CD4-positive, alpha-beta T cell treated with Interleukin-21 for 1 hour (primary cell): ENCODE measurements at places on chromosomes 1 and 21.

DNA sequence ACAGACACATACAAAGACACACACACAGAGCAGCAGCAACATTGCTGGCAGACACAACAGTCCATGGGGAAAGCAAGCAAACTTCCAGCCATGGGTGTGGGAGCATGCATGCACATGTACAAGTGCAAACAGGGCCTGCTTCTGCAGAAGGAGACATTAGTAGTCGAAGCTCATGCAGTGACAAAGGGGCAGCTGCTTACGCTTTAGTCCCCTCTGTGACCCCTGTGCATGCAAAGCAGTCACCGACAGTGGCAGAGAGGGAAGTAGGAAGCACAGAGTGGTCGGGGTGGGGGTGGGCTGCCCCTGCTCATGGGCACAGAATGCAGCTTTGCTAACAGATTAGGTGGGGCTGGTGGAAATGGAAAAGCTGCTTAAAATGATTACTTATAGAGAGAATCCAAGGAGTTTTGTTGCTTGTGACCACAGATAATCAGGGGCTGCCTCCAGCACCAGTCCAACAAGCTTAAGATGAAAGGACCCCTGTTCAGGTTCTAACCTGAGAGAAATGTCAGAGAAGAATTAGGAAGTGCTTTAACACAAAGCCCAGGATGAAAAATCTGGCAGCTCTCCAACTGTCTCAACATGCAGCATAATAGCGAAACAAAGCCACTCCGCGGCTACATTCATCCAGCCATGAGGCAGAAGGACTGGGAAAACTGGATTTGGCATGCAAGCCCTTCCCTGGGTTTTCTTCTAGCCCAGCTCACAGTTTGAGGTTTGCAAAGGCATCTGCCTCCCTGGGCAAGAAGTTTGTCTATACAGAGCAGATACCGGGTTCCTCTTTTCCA is 378.9 kb downstream of the KCNH1 start:
- no peak for DNase-seq

DNA sequence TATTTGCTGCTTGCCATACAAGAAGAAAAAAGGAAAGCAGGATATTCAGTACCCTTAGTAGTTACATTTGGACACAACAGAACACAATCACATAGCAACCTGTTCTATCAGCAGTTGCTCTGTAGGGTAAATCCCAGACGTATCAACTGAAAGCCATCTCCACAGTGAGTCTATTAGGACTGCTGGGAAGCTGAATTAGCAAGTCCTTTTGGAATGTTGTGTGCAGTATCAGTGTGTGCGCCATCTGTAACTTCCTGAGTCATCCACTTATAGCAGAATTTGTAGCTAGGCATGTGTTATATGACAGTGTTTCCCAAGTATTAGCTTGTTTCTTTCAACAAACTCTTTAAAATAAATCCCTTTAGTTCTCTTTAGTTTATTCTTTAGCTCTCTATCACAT is 21.3 kb downstream of the CCDC30 start:
- no peak for DNase-seq

DNA sequence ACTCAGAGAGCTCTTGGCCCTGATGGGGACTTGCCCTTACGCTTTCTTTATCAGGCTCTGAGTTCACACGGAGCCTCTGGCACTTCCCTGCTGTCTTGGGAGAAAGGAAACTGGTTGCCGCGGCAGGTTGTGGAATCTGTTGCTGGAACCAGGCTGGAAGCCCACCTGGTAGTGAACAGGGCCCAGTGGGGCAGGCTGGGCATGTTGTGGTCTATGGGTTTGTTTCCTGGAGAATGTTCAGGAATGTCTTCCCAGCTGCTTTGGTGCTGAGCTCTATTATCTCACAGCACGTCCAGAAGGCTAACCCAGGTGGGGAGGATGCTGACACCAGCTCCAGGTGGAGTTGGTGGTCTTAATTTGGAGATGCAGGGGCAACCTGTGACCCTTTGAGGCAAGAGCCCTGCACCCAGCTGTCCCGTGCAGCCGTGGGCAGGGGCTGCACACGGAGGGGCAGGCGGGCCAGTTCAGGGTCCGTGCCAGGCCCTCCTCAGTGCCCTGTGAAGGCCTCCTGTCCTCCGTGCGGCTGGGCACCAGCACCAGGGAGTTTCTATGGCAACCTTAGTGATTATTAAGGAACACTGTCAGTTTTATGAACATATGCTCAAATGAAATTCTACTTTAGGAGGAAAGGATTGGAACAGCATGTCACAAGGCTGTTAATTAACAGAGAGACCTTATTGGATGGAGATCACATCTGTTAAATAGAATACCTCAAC is 33.3 kb upstream of the TDRD10 start:
- DNase-seq = no peak

GRCh38 chr21:15159382-15160020 is 94.7 kb upstream of the NRIP1 start:
- no peak for DNase-seq

DNA sequence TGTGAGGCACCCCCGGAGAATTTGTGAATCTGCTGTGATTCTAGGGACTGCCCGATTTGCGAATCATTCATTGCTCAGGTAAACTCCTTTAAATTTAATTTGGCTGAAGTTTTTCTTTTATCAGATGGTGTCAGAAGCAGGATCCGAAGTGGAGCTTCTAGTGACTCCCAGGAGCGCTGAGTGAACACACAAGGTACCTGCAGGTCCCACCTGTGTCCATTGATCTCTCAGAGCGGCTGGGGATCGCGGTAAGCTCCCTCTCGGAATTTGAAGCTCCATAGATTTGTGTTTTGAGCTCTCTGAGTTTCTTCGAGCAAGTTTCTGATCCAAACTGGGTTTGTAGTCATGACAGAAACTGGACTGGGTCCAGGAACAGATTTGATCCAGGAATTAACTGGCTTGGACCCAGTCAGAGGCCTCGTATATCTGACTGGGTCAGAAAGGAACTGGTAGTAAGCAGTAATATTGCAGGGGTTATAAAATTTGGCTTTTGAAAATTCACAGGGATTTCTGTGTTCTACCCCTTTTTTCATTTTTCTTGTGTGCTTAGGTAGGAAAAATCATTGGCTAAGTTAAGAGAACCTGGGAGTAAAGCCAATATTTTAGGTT is 56.2 kb upstream of the EDEM3 start:
- no peak for DNase-seq

GRCh38 chr1:179327679-179328078 is 34.1 kb downstream of the SOAT1 start:
- DNase-seq = no peak

DNA sequence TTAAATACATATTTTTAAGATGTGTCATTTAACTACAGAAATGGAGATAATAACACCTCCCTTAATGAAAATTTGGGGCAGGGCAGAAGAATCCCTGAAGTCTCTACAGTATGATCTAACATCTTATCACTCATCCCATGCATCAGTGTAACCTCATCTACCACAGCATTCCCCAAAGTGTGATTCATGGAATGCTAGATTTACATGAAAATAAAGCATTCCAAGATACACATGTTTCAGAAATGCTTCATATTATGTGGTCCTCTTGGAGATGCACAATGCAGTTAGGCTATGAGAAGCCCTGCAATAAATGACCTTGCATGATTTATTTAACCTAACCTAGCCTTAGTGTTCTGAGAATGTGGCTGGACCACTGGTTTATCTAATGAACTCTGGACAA is 166.9 kb upstream of the SYT6 start:
- DNase-seq = no peak

GRCh38 chr1:26220199-26220912 is 13.6 kb upstream of the CEP85 start:
- DNase-seq = no peak

- peak; percentile 46 for DNase-seq
These were observed 1.0 kb upstream of the DCAF6 start for GRCh38 chr1:167935216-167936067.

GRCh38 chr1:33244809-33245186 is 11.5 kb upstream of the ZNF362 start:
- DNase-seq = no peak
